ENCODE measurements at places on chromosomes 1 and 21.
A peak's percentile ranks its signal among the peaks of the same experiment; 100 is the strongest.

- no peak for DNase-seq
Observed at GRCh38 chr21:29209696-29210095, 79.3 kb downstream of the MAP3K7CL start.

GRCh38 chr1:246128494-246129069, 378.5 kb downstream of the SMYD3 start:
- no peak for DNase-seq

DNA sequence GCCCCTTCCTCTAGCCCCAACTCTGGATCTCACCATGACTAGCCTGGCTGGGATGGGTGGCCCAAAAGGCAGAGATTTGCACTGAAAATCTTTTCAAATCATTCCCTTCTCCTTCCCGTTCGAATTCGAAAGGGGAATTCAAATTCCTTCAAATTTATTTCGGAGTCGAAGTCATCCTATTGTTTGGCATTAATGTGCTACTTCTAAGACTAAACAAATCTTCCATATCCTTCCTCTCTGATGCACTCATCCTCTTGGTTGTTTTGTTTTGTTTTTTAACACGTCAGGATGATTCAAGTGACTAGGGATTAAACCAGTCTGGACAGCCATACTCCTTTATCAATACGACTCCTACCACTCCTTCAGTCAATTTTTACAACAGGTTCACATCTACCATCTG, 95.5 kb upstream of the SGIP1 start:
- no peak for DNase-seq

DNA sequence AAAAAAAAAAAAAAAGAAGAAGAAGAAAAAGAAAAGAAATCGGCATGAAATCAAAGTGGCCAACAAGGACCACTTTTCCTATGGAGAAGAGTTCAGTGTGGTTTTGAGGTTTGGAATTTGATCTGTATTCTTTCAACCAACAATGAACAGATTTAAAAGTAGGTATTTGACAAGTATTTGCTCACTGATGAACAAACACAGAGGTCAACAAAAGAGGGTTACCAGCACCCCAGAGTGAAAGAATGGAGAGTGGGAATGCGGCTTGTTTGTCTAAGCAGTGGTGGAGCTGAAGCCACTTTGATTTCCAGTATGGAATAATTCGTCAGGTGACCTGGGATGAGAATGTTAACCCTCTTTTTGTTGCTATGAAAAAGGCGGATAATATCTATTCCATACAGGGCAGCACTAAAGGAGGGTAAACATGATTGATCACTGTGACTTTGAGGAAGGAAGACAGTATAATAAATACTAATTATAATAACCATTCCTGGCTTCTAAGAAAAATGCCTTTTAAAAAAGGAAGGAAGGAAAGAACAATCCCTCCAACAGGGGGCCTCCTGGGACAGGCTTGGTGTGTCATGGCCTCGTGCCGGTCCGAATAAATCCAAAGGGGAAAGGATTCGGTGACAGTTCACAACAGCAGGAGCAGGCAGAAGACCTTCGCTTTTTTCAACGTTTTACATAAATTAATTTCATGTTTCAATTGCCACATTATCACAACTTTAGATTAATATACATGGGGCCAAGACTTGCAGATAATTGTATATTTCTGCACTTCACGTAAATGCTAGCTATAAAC, 37.2 kb upstream of the SIM2 start:
- DNase-seq: no peak

DNA sequence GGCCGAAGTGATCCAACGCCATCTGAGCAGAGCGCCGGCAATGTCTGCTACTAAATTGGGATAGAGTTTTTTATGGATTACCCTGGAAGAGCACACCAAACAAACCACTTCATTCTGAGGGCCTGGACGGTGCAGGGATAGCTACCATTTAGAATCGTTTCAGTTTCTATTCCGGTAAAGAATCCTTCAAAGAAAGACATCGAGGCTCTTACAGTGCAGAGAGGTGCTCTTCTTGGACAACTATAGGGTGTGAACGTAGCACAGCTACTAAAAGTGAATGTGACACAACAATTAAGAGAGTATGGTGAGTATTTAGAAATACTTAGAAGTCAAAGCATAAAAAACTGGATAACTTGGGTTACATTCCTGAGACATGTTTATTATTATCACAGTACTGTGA, 16.1 kb downstream of the HIVEP3 start:
- DNase-seq: peak; percentile 32

- DNase-seq: no peak
Observed at GRCh38 chr1:9759939-9760338, 63.8 kb downstream of the CLSTN1 start.

- no peak for DNase-seq
Observed at GRCh38 chr1:30329263-30329753, 394.1 kb downstream of the MATN1 start.

DNA sequence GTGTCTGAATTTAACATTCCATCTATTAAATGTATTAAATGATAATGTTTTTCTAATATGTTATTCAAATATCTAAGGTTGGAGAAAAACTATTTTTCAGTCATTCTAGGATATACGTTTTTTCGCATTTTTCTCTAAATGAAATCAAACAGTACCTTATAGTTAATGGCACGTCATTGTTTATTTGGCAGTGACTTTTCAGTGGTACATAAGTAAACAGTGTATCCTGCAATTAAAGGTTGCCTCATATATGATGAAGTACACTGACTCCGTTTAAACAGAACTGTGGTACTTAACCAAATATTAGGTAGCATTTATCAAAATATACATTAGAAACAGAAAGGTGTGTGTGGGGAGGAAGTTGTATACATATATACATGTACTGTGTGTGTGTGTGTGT, 79.2 kb downstream of the EPS15 start:
- no peak for DNase-seq

DNA sequence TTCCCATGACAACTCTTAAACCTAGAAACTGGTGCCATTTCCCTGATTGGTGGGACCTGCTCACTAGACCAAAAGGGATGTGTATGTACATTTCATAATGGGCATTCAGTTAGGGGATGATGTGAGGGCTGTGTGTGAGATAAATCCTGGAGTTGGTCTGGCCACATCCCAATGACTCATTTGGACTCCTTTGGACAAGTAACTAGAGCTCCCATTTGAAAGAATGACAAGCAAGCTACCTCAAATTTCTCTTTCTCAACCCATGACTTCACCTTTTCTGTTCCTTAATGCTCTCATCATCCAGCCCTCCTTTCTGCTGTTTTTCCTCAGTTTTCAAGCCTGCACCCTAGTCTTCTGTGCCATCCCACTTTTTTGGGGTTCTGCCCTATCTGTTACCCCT, 27.9 kb downstream of the EBNA1BP2 start:
- DNase-seq: no peak

DNA sequence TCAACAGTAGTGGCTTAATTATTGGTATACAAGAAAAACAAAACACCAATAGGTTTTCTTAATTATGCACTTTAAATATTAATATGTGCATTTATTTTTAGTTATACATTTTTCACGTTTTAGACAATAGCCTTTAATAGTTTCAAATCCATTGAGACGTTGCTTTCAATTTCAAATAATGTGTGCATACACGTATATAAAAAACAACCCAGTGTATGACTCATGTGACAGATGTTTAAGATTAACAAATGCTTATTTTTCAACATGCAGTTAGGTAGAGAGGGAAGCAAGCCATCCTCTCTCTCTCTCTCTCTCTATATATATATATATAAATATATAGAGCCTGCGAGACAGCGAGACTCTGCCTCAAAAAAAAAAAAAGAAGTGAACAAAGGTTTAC, 24.3 kb downstream of the EYA3 start:
- DNase-seq: no peak

DNA sequence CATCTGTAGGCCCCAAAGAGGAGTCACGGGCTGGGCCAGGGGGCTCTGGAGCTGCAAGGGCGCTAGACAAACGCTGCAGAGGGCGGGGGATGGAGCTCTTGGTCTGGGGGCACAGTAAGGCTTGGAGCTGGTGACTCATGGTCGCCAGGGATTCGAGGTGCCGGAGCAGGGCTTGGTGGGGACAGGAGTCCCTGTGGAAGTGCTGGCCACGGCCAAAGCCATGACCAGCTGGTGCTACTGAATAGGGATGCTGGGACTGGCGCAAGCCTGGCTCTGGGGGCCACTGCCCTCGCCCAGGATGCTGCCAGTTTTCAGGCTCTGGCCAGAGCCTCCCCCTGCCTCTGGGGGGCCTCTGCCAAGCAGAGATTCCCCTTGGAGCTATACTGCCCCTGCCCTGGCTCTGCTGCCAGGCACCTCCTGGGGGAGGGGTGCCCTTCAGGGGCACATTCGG, 25.2 kb downstream of the SPOCD1 start:
- no peak for DNase-seq

GRCh38 chr1:61953076-61953789, 211.0 kb downstream of the PATJ start:
- DNase-seq: no peak

GRCh38 chr1:118739501-118739900, 248.6 kb downstream of the TBX15 start:
- no peak for DNase-seq

DNA sequence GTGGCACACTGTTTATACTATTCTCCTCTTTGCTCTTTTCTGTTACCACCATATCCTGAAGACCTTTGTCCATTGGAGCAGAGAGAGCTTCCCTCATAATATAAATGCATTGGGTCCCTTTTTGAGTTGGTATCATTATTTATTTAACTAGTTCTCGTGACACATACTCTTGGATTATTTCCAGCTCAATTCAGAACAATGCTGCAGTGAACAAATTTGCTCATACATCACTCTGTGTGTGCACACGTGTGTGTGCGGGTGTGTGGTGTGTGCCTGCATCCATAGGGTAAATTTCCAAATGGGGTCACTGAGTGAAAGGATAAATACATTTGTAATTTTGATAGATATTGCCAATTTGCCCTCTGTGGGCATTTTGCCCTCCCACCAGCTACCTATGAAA, 5.8 kb downstream of the PLA2G2A start:
- DNase-seq: no peak

- no peak for DNase-seq
Observed at GRCh38 chr21:14736672-14737071, 190.6 kb upstream of the SAMSN1 start.

DNA sequence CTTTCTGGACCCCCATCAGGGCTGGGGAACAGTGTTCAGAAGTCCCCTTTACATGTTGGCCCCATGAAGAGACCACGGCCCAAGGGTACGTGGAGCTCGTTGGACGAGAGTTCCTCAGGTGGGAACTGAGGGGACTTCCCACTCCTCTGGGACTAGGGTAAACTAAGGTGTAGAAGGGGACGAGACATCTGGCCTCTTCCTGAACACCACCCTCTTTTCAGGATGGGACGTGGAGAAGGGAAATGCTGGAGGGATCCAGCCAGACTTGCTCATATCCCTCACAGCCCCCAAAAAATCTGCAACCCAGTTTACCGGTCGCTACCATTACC, 2.0 kb downstream of the NAXE start:
- no peak for DNase-seq

- no peak for DNase-seq
Observed at GRCh38 chr21:45227735-45228134, 60.0 kb downstream of the POFUT2 start.

DNA sequence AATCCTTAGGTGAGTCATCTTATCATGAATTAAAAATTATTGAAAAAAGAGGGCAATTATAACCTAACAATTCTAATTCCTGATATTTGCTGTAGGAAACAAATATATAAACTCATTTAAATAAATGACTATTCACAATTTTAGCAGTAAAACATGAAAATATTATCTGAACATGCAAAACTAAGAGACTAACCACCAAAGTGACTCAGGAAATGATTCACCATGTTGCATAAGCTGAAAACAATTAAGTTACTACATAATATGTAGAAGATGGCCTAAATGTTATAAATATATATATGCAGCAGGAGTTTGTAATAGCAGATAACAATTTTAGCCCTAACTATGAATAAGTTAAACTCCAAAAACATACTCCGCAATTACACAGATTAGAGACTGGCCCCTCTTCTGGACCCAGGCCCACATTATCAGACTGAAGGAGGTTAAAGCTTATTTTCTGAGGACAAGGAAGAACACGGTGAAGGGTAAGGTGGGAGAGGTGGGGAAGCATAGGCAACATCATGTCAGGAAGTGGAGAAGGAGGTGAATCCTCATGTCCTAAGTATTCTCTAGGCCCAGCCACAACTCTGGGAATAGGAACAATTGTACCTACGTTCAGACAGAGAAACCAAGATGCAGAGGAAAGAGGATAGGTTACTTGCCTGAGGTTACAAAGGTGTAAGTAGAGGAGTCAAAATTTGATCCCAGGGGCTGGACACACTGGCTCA, 15.6 kb upstream of the AIM2 start:
- DNase-seq: no peak

DNA sequence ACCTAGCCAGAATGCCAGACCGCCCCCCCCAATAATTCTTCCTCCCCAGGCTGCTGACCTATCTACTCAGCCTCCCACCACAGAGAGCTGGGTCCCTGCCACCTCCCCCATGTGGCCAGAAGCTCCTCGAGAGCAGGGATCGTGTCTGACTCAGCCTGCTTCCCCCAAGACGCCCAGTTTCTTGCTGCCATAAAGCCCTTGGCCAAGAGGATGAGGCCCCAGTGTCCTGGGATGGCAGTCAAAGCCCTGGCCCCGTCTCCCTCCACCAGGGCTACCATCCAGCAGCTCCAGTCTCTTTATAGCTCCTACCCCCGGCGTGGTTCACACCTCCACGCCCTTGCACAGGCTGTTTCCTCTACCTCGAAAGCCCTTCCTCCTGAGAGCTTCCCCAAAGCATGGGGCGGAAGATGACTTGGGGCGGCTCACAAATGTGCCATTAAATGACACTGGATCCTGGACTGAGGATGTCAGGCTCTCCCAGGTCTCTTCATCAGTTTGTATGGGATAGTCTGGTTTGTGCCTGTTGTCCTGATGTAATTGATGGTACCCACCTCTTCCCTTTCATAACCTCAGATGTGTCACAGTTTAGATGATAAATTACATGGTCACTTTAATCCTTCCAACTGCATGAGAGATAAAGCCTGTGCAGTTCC, 13.2 kb downstream of the ADGRB2 start:
- DNase-seq: no peak

GRCh38 chr1:197284966-197285365, 16.9 kb downstream of the CRB1 start:
- no peak for DNase-seq

Measured in T-helper 1 cell (primary cell).